ENCODE measurements at places on chromosomes 12 and 14.

GRCh38 chr12:54437243-54437642 lies 18.2 kb upstream of the ITGA5 start:
- DNase-seq, result no peak

- DNase-seq, result no peak
Observed at GRCh38 chr12:40917561-40917960, 225.3 kb downstream of the CNTN1 start.

DNA sequence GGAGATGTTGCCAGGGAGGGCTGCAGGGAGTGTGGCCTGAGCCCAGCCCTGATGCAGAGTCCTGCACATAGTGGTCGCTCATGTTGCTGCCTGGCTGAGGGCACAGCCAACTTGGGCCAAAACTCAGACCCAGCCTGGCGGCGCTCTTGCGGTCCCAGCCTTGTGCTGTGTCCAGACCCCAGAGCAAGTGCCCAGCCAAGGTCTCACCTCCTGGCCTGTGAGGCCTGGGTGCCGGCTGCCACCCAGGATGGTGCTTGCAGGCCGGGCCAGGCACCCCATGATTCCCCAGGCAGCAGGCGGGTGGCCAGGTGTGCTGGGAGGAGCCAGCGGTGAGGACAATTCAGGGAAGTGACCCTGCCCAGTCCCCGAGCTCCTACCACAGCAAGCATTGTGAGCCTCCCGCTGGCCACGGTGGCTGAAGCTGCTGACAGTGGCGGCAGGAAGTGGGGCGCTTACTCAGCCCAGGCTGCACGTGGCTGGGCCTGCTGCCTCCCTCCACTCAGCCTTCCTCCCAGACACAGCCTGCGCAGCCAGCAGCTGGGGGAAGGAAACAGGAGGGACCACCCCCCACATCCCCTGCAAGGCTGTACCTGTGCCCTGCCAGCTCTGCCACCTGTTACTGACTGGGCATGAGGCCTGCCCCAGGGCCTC lies 17.7 kb upstream of the PGF start:
- DNase-seq, result no peak

DNA sequence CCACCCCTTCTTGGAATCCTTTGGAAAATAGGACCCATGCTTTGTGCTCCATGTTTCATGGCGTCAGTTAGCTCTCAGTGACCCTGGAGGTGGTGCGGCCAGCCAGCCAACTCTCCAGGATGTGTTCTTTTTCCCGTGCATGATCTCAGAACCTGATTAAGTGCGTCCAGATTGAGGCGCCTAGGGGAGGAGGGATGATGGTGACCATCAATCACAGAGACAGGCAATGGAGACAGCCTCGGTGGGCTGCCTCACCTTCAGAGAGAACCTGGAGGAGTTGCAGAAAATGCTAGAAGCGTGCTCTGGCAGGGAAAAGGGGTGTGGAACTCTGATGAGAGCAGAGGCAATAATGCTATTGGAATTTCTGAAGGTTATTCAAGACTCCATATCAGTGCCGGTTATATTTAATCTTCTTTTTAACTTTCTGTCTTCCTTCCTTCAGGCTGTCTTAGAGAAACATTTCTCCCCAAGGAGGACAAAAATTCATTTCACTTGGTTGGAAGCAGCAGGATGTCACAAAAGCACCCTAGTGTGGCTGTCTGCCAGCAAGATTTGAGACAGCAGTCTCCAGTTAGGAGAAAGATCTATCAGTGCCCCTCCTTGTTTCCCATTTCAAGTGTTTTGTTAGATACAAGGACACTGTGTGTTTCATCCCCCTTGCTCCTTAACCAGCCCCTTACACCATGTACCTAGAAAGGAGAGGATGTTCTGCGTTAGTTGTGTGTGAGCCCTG lies 53.3 kb upstream of the IGF1 start:
- no peak for DNase-seq

DNA sequence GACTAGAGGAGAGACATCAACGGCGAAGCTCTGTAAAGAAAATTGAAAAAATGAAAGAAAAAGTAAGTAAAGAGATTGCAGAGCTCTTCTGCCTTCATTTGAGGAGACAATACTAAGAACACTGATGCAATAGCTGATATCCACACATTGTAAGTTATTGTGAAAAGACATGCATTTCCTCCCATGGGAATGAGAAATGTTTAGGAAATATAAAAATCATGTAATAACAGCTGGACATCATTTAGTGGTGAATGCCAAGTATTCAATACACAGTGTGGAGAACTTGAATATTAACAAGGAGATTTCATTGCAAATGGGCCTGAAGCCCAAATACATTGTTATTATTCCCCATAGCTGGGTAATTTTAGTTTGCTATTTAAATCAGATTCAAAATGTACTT lies 179.2 kb downstream of the KICS2 start:
- DNase-seq, result no peak

- no peak for DNase-seq
Observed at GRCh38 chr12:93603762-93604161, 31.3 kb downstream of the SOCS2 start.

DNA sequence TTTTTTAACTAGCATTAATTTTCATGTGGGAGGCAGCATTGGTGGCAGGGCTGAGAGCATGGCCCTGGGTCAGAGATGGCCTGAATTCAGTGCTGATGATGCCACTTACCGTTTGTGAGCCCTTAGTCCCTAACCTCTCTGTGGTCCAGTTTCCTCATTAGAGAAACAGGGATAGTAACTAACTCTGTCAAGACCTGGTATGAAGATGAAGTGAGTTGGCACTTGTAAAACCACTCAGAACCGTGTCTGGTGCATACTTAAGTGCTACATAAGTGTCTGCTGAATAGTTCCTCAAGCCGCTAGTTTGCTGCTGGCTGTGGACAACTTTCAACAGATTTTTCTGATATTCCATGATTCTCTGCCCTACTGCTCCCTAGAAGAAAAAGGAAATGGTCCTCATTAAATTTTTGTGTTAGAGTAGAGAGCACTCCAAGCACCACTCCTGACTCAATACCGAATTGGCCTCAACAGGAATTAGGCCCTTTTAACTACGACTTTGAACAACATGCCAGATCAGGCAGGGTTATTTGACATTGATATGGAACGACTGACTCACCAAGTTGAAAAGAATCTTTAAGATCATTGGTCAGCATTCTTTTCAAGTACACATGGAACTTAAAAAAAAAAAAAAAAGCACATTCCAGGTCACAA lies 250.2 kb downstream of the ANO2 start:
- DNase-seq, result no peak

GRCh38 chr12:42338280-42338679 lies 12.3 kb downstream of the PPHLN1 start:
- no peak for DNase-seq

- peak; percentile 40 for DNase-seq
Observed at GRCh38 chr14:92105893-92106142, 564 bp downstream of the ATXN3 start.

DNA sequence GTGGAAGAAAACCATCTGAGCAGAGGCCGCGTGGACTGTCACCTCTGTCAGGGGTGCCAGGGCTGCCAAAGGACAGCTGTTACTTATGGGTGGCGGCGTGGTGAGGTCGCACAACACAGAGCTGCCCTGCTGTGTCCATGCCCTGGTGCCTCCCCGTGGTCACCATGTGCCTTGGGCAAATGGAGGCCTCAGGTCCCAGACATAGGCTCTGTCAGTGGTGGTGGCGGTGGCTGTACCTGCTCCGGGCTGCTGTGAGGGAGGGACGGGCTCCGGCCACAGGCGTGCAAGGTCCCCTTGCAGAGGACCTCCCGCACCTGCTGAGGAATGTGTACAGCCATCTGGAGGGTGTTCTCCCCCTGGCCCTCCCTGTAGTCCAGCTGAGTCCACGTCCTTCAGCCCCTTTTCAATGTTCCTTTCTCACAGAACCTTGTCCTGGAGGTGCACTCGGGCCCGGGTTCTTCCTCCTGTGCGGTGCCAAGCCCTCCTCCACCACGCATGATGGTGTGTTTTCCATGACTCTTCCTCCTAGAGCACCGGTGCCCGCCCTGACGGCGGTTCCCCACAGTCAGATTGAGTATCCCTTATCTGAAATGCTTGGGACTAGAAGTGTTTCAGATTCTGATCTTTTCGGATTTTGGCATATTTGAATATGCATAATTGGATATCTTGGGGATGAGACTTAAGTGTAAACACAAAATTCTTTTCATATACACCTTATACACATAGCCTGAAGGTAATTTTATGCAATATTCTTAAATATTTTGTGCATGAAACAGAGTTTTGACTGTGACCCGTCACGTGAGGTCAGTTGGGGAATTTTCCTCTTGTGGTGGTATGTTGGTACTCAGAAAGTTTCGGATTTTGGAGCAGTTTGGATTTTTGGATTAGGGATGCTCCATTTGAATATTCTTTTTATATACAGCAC lies 49.8 kb downstream of the TRAF3 start:
- DNase-seq, result no peak

- DNase-seq, result no peak
Observed at GRCh38 chr14:93375673-93376156, 28.7 kb downstream of the COX8C start.

GRCh38 chr14:23344481-23344880 lies 8.2 kb downstream of the SLC22A17 start:
- DNase-seq, result peak; percentile 3

DNA sequence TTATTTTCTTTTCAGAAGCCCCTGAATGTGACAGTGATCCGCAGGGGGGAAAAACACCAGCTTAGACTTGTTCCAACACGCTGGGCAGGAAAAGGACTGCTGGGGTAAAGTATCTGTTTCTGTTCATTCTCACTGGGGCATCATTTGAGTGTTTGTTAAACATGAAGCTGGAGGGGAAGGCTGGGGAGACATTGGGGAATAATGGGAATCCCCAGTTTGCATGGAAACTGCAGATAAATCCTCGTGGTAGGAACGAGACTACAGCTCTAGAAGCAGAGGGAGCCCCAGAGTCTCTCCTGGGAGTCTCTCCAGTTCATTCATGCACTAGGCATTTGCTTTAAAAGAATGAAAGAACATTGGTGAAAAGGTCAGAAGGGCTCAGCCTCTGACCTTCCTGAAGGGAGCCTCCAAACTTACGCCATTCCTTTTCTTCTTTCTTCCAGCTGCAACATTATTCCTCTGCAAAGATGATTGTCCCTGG lies 2.5 kb upstream of the CFAP251 start:
- no peak for DNase-seq

DNA sequence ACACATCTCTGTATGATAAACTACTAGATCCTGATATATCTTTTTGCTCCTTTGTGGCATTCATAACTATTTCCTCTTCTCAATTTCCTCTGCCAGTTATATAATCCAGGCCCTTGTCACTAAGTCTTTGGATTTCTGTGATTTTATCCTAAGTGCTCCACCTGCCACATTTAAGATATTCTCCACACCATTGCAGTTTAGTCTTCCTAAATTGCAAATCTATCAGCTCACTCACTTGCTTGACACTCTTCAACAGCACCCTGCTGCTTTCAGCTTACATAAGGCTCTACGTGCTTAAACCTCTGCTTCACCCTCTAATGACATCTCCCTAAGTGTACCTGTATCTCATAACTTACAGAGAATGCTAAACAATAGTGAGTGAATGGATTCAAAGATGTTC lies 1032.2 kb upstream of the SEL1L start:
- no peak for DNase-seq

GRCh38 chr12:94434171-94434570 lies 25.5 kb downstream of the CEP83 start:
- DNase-seq, result no peak

- no peak for DNase-seq
Observed at GRCh38 chr12:68509242-68509641, 101.5 kb upstream of the RAP1B start.

GRCh38 chr12:20280515-20280914 lies 87.8 kb upstream of the PDE3A start:
- no peak for DNase-seq

DNA sequence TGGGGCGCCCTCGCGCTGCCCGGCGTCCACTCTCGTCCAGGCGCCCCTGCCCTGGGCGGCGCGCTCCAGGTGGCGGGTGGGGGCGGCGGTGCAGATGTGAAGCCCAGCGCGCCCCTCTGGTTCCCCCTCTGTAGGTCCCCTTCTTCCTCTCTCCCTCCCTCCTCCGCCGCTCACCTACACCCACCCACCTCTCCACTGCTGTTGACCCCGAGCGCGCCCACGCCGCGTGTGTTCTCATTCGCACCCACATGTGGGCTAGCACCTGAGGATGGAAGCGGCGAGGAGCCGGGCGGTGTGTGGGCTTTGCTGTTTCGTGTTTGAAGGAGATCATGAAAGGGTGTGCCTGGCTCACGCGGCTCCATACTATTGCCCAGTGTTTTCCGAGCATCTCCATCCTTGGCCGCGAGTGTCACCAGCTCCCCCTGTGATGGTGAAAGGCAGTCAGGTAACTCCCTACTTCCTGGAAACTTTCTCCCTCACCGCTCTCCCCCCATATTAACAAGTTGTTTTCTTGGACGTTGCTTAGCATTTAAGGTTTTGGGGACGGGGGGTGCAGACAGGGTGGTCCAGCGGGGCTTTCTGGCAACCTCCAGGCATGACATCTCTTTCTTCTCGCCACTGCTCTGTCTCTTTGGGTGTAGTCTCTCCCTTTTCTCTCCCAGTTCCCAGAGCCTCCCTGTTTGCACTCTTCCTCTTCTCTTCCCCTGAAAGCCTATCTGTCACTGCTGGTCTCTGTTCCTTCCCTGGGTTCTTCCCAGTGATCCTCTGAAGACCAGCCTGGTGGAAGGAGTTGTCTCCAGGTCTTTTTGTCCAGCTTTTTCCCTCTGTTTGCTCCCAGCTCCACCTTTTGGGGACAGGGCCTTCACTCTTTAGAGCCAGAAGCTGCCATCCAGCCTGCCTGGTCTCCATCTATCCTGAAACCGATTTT lies 1.6 kb downstream of the CACNA1C start:
- DNase-seq, result peak; percentile 47

DNA sequence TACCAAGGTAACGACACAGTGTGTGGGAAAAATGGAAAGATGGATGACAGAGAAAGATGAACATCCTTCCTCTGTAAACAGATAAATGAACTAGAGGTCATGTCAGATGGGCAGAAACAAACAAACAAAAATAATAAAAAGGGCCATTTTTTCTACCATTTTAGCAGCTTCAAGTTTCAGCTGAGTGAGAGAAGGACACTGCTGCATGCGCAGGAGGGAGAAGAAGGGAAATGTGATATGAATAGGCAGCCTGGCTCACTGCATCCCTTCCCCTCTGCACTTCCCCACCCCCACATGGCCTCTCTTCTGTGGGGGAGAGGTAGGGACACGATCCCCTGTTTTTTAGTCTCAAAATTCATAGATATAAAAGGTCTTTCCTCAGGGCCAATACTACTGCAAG lies 492.0 kb downstream of the NELL2 start:
- no peak for DNase-seq
